ENCODE measurements at places on chromosomes 16 and 17. TPM values are rescaled to one million over a fixed set of nuclear protein-coding genes. Genes with fewer than 3 reads are reported as not detected.

Gene ACSM2A
- not detected for polyA plus RNA-seq

Gene RNF222
- not detected for polyA plus RNA-seq

Gene MTSS2
- polyA plus RNA-seq: 2.9 TPM

Gene TEX14
- not detected for polyA plus RNA-seq

Gene KAT2A
- 40.1 TPM for polyA plus RNA-seq

Gene TBC1D3I
- not detected for polyA plus RNA-seq

Gene ZP2
- 1.1 TPM for polyA plus RNA-seq

Gene CA10
- polyA plus RNA-seq: 0.31 TPM

Gene FN3K
- 17.9 TPM for polyA plus RNA-seq

Gene DPEP3
- polyA plus RNA-seq: 0.06 TPM

Gene TRIM72
- polyA plus RNA-seq: 0.32 TPM

Gene WFIKKN2
- not detected for polyA plus RNA-seq

DNA sequence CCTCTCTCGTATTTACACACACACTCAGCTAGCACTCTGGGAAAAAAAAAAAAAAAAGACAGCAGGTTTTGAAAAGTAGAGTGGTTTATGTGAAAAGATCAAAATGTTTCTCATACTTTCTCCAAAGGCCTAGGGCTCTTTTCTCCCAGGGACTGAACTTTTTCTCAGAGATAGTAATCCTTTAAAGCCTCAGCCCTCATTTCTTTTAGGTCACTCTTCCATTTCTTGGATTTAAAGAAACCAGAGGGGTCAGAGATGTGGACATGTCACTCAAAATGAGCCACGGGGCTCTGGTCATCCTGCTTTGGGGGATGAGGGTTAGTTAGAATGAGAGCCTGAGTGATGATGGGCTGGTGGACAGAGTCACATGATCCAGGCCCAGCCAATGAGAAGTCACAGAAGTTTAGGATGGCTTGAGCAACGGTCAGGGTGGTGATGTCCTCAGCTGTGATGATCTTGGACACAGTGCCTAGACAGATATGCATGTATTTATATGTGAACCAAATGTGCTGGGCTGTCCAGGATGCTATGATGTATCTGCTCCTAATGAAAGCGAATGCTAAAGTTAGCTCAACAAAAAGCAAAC is 33.7 kb upstream of the AXIN2 start:
- DNase-seq: no peak

DNA sequence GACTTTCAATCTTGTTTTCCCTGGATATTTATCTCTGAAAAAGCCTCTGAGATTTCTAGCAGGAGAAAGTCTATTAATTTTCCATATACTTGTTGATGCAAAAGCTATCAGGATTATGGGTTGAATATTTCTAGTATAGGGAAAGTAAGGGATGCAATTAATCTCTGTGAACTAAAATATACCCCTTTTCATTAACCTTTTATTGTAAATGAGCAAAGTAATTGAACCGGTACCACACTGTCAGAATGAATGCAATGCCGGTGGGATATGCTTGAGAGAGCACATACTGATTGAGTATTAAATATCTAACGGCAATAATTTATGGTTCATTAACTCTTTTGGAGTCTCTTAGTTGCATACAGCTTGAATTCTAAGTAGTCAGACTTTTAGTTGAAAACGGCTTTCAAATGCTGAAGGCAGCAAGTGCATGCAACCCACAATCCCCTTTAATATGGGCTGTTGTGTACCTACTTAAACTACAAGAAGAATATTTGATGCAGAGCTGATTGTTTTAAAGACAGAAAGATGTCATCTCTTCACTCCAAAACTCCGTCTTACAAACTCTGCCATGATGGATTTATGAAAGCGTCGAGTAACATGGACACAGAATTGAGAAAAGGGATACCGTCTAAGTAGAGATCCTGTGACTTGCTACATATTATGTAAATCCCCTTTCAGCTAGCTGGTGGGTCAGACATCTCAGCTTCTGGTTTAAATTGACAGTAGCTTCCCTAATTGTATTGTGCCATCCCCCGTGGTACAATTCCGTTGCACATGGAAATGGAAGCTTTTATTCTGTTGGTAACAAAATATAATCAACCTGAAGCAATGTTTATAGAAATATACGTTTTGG is 141.3 kb upstream of the CDH8 start:
- no peak for DNase-seq

GRCh38 chr16:79757163-79757562 is 156.6 kb upstream of the MAF start:
- DNase-seq: no peak

- no peak for DNase-seq
Measured at GRCh38 chr17:47278561-47278960, 24.9 kb downstream of the ITGB3 start.

- DNase-seq: peak; percentile 79
Measured at GRCh38 chr16:77212741-77213541, 13.7 kb downstream of the SYCE1L start.

DNA sequence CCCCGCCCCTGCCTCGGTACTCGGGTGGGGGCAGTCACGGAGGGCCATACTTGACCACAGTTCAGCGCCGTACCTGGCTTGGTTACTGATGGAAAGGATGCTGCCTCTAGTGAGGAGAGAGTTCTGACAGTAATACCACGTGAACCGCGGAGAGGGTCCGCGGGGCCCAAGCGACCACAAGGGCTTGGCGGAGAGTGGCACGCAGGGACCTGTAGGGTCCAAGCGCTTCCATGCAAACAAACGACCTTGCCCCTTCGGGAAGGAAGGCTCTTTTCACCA is 9.2 kb downstream of the KDM6B start:
- DNase-seq: no peak

- no peak for DNase-seq
Measured at GRCh38 chr17:30586818-30587595, 109.8 kb downstream of the GOSR1 start.

DNA sequence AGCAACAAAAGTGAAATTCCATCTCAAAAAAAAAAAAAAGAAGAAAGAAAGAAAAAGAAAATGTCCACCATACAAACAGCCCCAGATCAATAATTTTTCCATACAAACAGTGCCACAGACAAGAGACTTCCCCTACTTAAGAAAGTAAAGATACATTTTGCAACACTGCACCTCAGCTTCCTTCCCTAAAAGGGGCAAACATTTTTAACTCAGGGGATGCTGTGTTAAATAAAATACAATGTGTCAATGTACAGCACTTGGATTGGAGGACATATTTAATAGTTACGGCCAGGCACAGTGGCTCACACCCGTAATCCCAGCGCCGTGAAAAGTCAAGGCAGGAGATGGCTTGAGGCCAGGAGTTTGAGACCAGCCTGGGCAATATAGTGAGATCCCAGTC is 22.3 kb downstream of the MYH11 start:
- no peak for DNase-seq

DNA sequence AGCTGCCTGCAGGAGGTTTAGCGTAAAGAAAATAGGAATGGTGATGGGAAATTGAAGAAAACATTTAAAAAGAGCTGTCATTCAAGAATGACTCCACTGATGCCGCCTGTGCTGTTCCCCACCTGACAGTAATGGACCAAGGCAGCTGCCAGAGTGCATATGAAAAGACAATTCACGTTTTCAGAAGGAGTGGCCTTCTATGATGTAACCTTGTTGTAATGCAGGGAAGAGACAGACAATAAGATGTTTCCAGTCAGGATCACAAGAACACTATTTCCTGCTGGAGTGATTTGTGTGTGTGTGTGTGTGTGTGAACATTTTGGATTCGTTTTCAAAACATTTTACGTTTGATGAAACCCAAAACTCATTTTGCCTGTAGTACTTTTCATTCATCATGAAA is 203.7 kb downstream of the LGALS9B start:
- no peak for DNase-seq

DNA sequence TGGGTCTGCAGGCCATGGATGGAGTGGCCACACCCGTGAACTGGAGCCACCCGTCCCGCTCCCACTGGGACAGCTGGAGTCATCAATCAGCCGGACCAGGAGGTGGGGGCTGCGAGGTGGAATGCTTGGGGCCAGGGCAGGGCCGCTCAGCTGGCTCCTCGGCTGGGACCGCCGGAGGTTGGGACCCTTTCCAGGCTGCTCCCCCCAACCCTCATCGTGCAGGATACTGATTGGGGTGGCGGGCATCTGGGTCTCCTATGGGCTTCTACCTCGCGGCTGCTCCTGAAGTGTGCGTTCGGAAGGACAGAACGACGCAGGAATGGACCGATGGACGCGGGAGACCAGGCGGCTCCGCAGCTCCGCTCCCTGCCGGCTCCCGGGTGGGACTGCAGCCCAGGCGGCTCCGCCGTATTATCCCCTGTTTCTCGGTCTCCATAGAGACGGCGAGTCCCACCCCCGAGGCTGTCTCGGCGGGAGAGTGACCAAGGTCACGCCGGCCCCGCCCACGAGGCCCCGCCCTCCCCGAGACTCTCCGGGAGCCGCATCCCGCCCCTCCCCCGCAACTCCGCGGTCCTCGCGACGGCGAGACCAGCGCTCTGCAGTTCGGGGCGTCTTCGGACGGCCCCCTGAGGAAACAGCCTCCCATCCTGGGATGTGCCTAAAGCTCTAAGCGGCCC is at the start of gene TPPP3:
Gene TPPP3 (minus strand): TSS at position 388 of the 677 bp plus-strand sequence. CDS start 2,387 bp downstream, outside the sequence.
- DNase-seq: peak; percentile 94

- no peak for DNase-seq
Measured at GRCh38 chr17:9120471-9120870, 99.2 kb downstream of the NTN1 start.

- no peak for DNase-seq
Measured at GRCh38 chr16:4386951-4387565, 15.4 kb downstream of the VASN start.

DNA sequence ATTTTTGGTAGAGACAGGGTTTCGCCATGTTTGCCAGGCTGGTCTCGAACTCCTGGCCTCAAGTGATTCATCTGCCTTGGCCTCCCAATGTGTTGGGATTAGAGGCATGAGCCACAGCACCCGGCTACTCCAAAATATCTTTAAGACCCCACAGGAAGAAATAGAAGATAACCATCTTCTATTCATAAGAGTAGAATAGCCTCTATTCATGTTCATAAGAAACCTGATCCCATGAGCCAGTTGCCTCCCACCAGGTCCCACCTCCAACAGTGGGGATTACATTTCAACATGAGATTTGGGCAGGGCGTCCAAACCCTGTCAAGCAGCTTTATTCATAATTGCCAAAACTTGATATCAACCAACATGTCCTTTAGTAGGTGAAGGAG is 13.9 kb upstream of the TMC7 start:
- no peak for DNase-seq
